ENCODE measurements at places on chromosomes 13 and 19. TPM values are rescaled to one million over a fixed set of nuclear protein-coding genes. Genes with fewer than 3 reads are reported as not detected.

TEX29 gene
- not detected for total RNA-seq

MAB21L1 gene
- total RNA-seq, result not detected

SULT2A1 gene
- 4.5 TPM for total RNA-seq

BEST2 gene
- 0.27 TPM for total RNA-seq

C19orf73 gene
- total RNA-seq, result 1.7 TPM

DNA sequence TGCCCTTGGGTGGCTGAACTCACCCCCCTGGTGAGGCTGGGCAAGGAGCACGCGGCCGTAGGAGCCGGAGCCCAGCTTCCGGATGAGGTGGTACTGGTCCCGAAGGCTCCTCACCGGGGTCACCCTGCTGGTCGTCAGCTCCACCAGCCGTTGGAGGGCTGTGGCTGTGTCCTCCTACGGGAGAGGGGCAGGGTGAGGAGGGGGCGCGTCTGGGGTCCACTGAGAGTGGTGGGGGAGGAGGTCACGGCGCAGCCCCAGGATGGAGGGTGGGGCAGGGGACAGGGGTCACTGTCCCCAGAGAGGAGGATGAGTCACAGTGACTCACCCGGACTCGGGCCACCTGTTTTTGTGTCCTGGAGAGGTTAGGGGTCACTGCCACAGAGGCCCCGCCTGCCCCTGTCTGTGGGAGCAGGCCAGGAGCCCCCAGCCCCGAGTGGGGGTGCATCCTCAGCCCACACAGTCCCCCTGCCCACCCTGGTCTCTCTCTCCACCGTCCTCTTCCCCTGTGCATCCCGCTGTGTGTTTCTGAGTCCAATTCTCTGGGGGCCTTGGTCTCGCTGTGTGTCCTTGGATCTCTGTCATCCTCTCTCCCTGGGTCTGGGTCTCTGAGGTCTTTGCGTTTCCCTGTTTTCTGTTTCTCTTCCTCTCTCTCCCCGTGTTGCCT is 435 bp downstream of the SBK3 start:
- peaks cover 39% of the 10 kb centered on the region for H3K4me1 ChIP-seq
- H3K27me3 ChIP-seq, result no peaks in the 10 kb centered on the region
- H3K27ac ChIP-seq, result peak overlapping the region; percentile 65
- H3K36me3 ChIP-seq, result no peaks in the 10 kb centered on the region
- DNase-seq, result no peak
- no peak overlapping the region for H3K4me3 ChIP-seq

GRCh38 chr13:32038343-32038742 is 6.8 kb downstream of the FRY start:
- H3K27ac ChIP-seq, result no peak overlapping the region
- no peak for DNase-seq
- no peaks in the 10 kb centered on the region for H3K36me3 ChIP-seq

- no peak overlapping the region for H3K27ac ChIP-seq
- no peak overlapping the region for H3K4me3 ChIP-seq
- H3K27me3 ChIP-seq, result no peaks in the 10 kb centered on the region
- no peaks in the 10 kb centered on the region for H3K36me3 ChIP-seq
- H3K4me1 ChIP-seq, result peaks cover 8% of the 10 kb centered on the region
These were observed 88.3 kb downstream of the RAP2A start for GRCh38 chr13:97522243-97522642.

- no peaks in the 10 kb centered on the region for H3K36me3 ChIP-seq
- no peak overlapping the region for H3K4me3 ChIP-seq
- no peak for DNase-seq
- no peaks in the 10 kb centered on the region for H3K27me3 ChIP-seq
These were observed 1584.2 kb downstream of the SLITRK1 start for GRCh38 chr13:82298106-82298505.

- peaks cover 3% of the 10 kb centered on the region for H3K27me3 ChIP-seq
- H3K36me3 ChIP-seq, result no peaks in the 10 kb centered on the region
- DNase-seq, result no peak
- no peak overlapping the region for H3K4me3 ChIP-seq
- no peak overlapping the region for H3K27ac ChIP-seq
These were observed 67.0 kb upstream of the STARD13 start for GRCh38 chr13:33352526-33352925.

DNA sequence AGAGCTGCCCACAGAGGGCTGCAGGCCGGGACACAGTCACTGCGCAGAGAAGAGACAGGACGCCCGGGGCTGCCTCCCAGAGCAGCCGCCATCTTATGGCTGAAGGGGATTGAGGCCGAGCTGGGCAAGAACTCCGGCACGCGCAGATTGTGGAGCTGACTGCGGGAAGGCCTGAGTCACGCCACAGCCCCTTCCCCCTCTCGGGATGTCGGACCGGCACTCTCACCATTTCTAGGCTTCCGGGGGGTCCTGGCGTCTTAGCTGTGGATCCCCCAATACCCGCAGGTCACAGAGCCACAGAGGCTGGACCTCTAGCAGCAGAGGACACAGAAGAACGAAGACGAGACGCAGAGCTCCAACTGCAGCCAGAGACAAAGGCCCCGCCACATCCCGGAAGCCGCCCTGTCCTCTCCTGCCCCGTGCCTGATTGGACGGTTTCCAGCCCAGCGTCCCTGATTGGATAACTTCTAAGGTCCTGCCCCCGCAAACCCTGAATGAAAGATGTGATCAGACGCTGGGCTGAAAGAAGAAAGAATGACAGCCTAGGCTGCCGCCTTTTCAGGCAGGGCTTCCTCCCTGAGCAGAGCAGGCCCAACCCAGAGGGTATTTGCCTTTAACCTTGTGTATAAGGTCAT is at the start of gene ZNF43:
TSS of gene ZNF43 (minus strand) at position 373 of the 635 bp plus-strand sequence. CDS start at position 229, 144 bp downstream.
- H3K4me1 ChIP-seq, result no peaks in the 10 kb centered on the region
- no peaks in the 10 kb centered on the region for H3K36me3 ChIP-seq
- no peak for DNase-seq
- H3K4me3 ChIP-seq, result no peak within 1 kb of the TSS
- H3K27ac ChIP-seq, result no peak within 1 kb of the TSS

- H3K4me1 ChIP-seq, result peaks cover 10% of the 10 kb centered on the region
- no peak overlapping the region for H3K27ac ChIP-seq
- peak; percentile 68 for DNase-seq
- H3K27me3 ChIP-seq, result no peaks in the 10 kb centered on the region
- no peaks in the 10 kb centered on the region for H3K36me3 ChIP-seq
These were observed 5.4 kb upstream of the CAMSAP3 start for GRCh38 chr19:7590256-7590655.

GRCh38 chr19:18252370-18252717 is 21.9 kb downstream of the IQCN start:
- no peaks in the 10 kb centered on the region for H3K4me1 ChIP-seq
- DNase-seq, result no peak
- no peaks in the 10 kb centered on the region for H3K36me3 ChIP-seq
- no peaks in the 10 kb centered on the region for H3K27me3 ChIP-seq
- no peak overlapping the region for H3K4me3 ChIP-seq
- no peak overlapping the region for H3K27ac ChIP-seq

- no peak for DNase-seq
- H3K27me3 ChIP-seq, result no peaks in the 10 kb centered on the region
- H3K36me3 ChIP-seq, result 0 out of 2 replicates have a peak, but pooled peaks cover 2% of the 10 kb centered on the region
- no peak overlapping the region for H3K4me3 ChIP-seq
These were observed 69.0 kb upstream of the NPAS1 start for GRCh38 chr19:46950526-46951170.

GRCh38 chr19:50873056-50873455 is at the start of gene KLK2:
Gene KLK2 (plus strand): TSS chr19:50873439. CDS start chr19:50873474, 35 bp downstream.
- H3K27me3 ChIP-seq, result no peaks in the 10 kb centered on the region
- no peaks in the 10 kb centered on the region for H3K36me3 ChIP-seq
- H3K4me1 ChIP-seq, result no peaks in the 10 kb centered on the region
- H3K27ac ChIP-seq, result no peak within 1 kb of the TSS
- H3K4me3 ChIP-seq, result no peak within 1 kb of the TSS

- H3K36me3 ChIP-seq, result no peaks in the 10 kb centered on the region
- H3K4me1 ChIP-seq, result no peaks in the 10 kb centered on the region
- H3K27ac ChIP-seq, result no peak overlapping the region
- H3K4me3 ChIP-seq, result no peak overlapping the region
- no peaks in the 10 kb centered on the region for H3K27me3 ChIP-seq
These were observed 9.0 kb upstream of the ATXN8OS start for GRCh38 chr13:70098669-70099068.

Data from Caco-2 (cell line).